ENCODE measurements at places on chromosomes 5 and 9. TPM values are rescaled to one million over a fixed set of nuclear protein-coding genes. Genes with fewer than 3 reads are reported as not detected.

Gene MYOT
- not detected for total RNA-seq

Gene MARCOL
- not detected for total RNA-seq

Gene PKD2L2
- not detected for total RNA-seq

Gene LTC4S
- total RNA-seq: 0.62 TPM

Gene OR1Q1
- not detected for total RNA-seq

DNA sequence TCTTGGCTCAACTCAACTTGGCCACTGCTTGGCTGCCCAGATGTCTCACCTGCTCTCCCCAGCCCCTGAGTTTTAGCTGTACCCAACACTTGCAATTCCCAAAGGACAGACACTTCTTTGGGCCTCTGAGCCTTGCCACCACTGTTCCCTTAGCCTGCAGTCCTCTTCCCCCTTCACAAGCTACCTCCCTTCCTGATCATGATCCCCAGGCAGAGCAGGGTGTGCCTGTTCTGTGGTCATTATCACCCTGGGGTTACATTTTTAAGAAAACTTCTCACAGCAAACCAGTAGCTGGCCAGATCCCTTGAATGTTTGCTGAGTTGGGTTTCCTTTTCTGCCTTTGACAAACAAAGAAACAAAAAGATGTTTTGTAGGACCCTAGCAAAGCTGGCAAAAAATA lies 87.5 kb upstream of the PRRC1 start:
- no peak for DNase-seq

DNA sequence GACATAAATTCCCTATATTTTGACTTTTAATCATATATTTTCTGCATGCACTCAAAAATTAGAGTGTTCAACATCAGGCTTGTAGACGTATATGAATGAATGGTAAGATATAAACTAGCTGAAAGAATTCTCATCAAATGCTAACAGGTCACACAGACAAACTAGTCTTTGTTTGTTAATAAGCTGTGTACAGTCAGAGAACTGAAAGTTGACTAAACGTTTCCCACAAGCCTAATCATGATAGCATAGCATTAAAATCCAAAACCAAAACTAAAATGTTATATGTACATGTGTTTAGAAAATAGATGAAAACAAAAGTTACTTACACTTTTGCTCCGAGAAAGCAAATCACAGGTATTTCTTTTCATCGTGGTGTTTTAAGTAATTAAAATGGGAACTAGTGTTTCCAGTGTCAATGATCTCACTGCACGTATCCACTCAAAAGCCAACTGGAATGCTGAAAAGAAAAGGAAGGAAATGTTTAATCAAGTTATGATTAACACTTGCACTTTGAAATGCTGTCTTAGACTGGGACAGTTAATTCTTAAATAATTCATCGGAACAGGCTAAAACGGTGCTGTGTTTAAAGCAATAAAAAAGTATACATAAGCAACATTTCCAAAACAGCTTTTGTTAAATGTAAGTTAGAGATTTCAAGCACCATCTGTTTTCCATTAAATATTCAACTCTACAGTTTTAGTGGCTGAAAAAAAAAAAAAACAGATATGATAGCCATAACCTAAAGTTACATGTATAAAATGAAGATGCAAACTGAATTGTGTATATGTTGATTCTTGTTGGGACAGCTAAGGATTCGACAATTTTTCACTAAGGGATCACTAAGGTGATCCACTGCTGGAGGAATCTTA lies 291.9 kb upstream of the PDE4D start:
- DNase-seq: no peak

DNA sequence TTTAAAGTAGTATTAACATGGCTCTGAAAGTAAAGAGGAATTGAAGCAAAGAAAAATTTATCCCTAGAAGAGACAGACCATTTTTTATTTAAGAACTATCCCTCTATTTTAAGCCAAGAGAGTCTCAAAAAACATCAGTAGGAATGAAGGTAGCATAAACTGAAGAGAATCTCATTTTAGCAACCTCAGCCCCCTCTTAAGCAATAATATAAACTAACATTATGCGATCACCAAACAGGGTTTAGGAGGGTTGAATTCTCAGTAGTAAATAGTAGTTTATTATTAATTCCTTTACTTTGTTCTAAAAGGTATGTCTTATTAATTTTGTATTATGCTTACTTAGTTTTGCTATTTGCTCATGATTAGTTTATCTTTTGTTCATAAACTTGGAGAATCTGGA lies 287.4 kb downstream of the CDK5RAP2 start:
- DNase-seq: no peak

GRCh38 chr5:72314571-72315172 lies 5.4 kb downstream of the MRPS27 start:
- DNase-seq: no peak

DNA sequence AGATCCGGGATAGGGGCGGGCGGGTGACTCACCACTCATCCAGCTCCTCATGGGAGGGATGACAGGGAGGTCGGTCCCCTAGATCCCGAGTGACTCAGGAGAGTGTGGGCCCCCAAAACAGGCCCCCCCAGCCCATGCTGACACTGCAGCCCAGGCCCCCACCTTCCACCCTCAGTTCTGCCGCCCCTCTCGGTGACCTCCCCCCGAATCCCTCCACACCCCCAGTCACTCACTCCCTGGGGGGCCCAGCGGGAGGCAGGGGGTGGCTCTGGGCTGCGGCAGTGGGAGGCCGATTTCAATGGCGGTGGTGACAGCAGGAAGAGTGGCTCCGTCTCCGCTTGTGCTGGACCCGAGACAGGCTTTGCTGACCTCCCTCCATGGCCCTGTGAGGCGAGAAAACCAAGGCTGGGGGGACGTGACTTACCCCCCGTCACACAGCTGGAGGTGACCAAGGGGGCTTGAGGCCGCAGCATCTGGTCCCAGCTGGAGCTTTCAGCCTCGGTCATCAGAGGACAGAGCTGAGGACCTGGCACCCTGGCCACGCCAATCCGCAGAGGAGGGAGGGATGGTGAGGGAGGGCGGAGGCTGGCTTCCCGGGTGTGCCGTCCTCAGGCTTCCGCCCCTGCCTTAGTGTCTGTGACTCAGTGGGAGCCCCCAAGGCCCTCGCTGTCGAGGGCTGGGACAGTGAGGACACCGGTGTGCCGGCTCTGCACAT lies 9.0 kb downstream of the GPSM1 start:
- no peak for DNase-seq

DNA sequence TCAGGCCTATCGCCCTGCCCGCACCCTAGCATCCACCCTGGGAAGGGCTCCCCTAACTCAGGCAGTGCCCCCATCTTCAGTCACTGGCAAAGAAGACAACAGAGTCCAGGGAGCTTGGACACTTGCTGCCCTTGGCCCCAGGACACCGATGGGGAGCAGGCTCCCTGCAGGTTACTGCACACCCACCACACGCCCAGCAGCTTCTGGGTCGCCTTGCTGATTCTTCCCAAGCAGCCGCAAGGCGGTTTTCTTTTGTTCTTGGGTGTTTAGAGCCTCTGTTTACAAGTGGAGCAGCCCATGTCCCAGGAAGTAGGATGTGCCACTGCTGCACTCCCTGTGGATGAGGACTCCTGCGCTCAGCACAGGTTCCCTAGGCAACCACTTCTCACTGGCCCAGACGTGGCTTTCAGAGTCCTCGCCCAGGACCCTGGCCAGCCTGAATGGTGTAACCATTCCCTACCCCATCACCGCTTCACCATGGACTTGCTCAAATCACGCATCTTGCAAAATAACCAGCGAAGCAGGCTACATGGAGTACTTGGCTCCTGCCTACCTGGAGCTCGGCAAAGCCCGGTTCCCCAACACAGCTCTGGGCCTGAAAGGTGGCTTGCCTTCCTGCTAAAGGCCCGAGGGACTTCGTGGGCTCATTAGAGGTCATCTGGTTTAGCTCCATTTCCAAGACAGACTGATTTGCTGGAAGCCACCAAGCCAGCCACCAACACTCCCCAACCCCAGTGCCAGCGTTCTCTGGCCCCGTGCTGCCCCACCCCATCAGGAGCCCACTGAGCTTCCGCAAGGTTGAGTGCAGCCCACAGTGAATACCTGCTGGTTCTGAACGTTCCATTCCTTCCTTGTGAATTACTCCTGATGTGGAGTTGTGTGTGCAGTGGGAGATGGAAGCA lies 60.0 kb downstream of the PSMB7 start:
- DNase-seq: no peak

DNA sequence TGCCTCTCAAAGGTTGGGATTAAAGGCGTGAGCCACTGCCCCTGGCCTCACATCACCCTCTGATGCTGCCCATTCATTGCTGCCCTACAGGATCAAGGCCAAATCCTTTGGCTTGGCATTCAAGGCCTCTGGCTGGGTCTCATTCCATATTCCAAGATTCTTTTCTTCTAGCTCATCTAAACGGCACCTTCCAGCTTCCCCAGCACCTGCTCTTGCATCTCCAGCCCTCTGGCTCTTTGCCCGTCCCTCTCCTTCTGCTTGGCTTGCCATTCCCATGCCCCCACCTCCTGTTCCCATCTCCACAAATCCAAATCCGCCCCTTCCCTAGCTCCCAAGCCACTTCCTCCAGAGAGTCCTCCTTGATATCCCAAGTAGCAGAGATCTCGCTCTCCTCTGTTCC lies 33.1 kb downstream of the CORO2A start:
- DNase-seq: no peak

DNA sequence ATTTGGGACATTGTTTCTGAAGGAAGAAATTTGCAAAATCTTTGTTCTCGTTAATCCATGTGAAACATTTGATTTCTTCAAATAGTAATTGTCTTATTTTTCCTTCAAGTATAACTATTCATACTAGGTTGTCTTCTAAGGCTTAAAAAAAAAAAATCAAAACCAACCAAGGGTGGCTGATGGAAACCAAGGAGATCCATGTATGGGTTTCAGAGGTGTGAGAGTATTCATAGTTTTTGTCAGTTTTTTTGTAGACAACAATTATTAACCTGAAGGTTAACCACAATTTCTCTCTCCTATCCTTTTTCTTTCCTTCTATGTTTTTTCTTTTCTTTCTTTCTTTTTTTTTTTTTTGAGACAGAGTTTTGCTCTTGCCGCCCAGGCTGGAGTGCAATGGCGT lies 35.4 kb downstream of the KDM4C start:
- no peak for DNase-seq

GRCh38 chr5:137629646-137630045 lies 106.2 kb downstream of the KLHL3 start:
- DNase-seq: no peak

Measured in activated T-helper 2 cell treated with anti-CD3 and anti-CD28 coated beads, Interferon-gamma antibody, Interleukin-2, Interleukin-4, amounts not matched to agents 10 μg/mL and 5 μg/mL and 100 μg/mL, durations not matched to agents 14 hours and 24 hours and 36 hours (primary cell).